ENCODE measurements at places on chromosomes 7 and 10. TPM values are rescaled to one million over a fixed set of nuclear protein-coding genes. Genes with fewer than 3 reads are reported as not detected.

- peaks cover 54% of the 10 kb centered on the region for H3K27me3 ChIP-seq
- H3K4me1 ChIP-seq, result peaks cover 14% of the 10 kb centered on the region
- DNase-seq, result no peak
- peak overlapping the region; percentile 78 for H3K27ac ChIP-seq
Measured at GRCh38 chr10:47383261-47384147, 589 bp downstream of the ZNF488 start.

- no peak for DNase-seq
- H3K36me3 ChIP-seq, result no peaks in the 10 kb centered on the region
- H3K27ac ChIP-seq, result no peak overlapping the region
- H3K4me1 ChIP-seq, result no peaks in the 10 kb centered on the region
Measured at GRCh38 chr7:108332937-108333336, 123.3 kb downstream of the NRCAM start.

- peak overlapping the region; percentile 60 for H3K4me3 ChIP-seq
- H3K27me3 ChIP-seq, result no peaks in the 10 kb centered on the region
- peak overlapping the region; percentile 93 for H3K27ac ChIP-seq
- H3K36me3 ChIP-seq, result peaks cover 2% of the 10 kb centered on the region
- peaks cover 47% of the 10 kb centered on the region for H3K4me1 ChIP-seq
- DNase-seq, result no peak
Measured at GRCh38 chr7:139737221-139738100, 40.3 kb downstream of the HIPK2 start.

DNA sequence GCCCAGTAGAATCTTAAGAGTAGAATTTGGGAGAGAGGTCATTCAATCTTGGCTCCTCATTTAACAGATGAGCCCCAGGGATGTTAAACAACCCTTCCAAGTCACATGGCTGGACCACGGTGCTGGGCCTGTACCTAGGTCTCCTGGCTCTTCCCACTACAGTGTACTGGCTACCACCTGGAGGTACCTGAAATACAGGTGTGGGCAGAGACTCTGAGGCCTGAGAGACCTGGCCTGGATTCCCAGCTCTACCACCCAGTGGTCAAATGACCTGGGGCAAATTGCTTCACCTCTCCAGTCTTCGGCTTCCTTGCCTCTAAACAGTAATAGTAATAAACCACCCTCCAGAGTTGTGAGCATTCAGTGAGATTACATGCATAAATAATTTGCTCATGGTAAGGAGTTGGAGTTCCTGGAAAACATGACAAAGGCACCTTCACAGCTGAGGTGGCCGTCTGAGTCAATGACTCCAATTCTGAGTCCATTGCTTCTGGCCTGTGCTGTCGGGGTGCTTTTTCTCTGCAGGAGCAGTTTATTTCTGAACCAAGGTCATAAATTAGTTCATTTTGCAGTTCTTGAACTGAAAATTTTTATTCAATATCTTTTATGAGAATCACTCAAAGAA, 2.7 kb downstream of the GOT1 start:
- peaks cover 30% of the 10 kb centered on the region for H3K4me1 ChIP-seq
- DNase-seq, result no peak
- H3K4me3 ChIP-seq, result no peak overlapping the region
- no peaks in the 10 kb centered on the region for H3K27me3 ChIP-seq

The HOXA5 gene
- 0.26 TPM for total RNA-seq

GRCh38 chr10:106872176-106872575, 292.3 kb downstream of the SORCS1 start:
- no peaks in the 10 kb centered on the region for H3K27me3 ChIP-seq
- H3K36me3 ChIP-seq, result no peaks in the 10 kb centered on the region
- no peak overlapping the region for H3K4me3 ChIP-seq
- no peaks in the 10 kb centered on the region for H3K4me1 ChIP-seq

The CPA4 gene
- not detected for total RNA-seq

- peaks cover 2% of the 10 kb centered on the region for H3K36me3 ChIP-seq
- DNase-seq, result no peak
- no peak overlapping the region for H3K27ac ChIP-seq
- no peak overlapping the region for H3K4me3 ChIP-seq
- H3K27me3 ChIP-seq, result no peaks in the 10 kb centered on the region
Measured at GRCh38 chr7:81506609-81507008, 263.2 kb downstream of the HGF start.

The ENO4 gene
- not detected for total RNA-seq

DNA sequence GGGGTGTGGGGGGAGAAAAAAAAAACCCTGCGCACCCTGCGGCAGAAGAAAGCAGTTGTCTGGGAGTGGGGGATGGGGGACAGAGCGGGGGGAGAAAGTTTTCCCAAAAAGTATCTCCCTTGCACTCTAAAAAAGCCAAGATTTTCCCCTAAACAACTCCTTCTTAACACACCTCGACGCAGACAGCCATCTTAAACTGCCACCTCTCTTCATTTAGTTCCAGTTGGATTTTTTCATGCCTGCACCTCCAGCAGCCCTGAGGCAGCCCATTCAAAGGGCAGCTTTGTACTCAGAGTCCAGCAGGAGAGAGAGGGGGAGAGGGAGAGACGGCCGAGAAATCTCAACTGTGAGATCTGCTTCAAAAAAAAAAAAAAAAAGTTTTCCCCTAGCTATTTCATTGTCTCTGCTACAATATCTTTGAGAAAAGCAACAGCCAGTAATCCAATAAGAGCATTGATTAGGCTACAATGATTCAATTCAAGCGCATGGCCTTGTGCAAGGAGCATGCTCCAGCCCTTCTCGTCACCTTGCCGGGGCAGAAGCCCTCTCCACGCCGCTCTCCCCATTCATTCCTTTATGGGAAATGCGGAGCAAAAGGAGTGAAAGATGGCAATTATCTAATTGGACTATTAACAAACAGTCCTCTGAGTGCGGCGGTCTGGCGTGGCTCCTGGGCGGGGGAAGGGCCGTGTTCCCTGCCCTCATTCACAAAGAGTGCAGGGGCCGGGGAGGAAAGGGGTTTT, 939 bp upstream of the VAX1 start:
- H3K4me3 ChIP-seq, result no peak overlapping the region
- H3K4me1 ChIP-seq, result peaks cover 6% of the 10 kb centered on the region
- H3K36me3 ChIP-seq, result peaks cover 3% of the 10 kb centered on the region
- no peak for DNase-seq
- H3K27ac ChIP-seq, result no peak overlapping the region
- H3K27me3 ChIP-seq, result peaks cover 63% of the 10 kb centered on the region

GRCh38 chr7:158650821-158651225, 53.8 kb downstream of the NCAPG2 start:
- H3K36me3 ChIP-seq, result peaks cover 4% of the 10 kb centered on the region
- no peaks in the 10 kb centered on the region for H3K27me3 ChIP-seq
- peaks cover 5% of the 10 kb centered on the region for H3K4me1 ChIP-seq
- no peak for DNase-seq
- no peak overlapping the region for H3K4me3 ChIP-seq

DNA sequence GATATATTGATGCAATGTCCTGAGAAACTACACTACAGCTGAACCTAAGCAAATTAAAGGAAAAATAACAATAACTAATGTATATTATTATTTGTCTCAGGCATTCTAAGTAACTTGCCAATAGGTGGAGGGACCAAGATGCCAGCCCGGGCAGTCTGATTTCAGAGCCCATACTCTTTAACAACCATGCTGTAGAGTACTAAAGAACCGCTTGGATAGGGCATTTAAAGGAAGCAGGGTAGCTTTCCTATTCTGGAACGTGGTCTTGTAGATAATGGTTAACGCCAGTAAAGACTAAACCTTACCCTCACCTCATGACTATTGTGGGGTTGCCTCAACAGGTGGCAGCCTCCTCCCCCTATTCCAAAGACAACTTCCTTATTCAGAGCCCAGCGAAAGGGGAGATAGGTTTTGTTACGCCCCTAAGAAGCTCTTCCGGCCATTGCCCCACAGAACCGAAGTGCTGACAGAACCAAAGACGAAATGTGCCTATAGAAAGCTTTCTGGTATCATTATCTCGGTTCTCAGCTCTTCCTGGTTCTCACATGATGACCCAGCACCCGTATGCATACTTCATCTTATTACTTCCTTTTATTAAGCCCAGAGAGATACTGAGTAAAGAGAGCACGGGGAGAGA, 707 bp upstream of the C1GALT1 start:
- H3K36me3 ChIP-seq, result peaks cover 3% of the 10 kb centered on the region
- H3K4me1 ChIP-seq, result peaks cover 30% of the 10 kb centered on the region
- H3K27me3 ChIP-seq, result no peaks in the 10 kb centered on the region
- peak overlapping the region; percentile 98 for H3K27ac ChIP-seq
- DNase-seq, result peak; percentile 37

- H3K4me1 ChIP-seq, result no peaks in the 10 kb centered on the region
- no peaks in the 10 kb centered on the region for H3K36me3 ChIP-seq
- DNase-seq, result no peak
- H3K4me3 ChIP-seq, result no peak overlapping the region
- H3K27ac ChIP-seq, result no peak overlapping the region
- peaks cover 10% of the 10 kb centered on the region for H3K27me3 ChIP-seq
Measured at GRCh38 chr10:123774132-123774742, 108.1 kb downstream of the GPR26 start.

DNA sequence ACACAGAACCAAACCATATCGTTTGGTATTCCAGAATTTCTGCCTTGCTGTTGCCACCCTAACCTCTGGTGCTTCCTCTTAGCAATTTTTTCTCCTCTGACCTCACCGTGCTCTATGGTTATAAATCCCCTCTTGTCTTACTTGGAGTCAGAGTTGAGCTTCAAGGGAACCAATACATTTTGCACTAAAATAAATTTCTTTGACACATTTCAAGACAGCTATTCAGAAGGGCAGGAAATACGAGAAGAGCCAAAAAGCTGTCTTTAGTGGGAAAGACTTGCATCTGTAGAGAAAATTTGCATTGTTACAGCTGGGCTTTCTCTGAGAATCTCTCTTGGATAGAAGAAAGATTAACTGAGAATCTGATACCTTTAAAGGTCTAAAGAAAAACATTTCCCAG, 14.5 kb upstream of the AKR1C2 start:
- H3K27ac ChIP-seq, result no peak overlapping the region
- H3K4me3 ChIP-seq, result no peak overlapping the region
- no peaks in the 10 kb centered on the region for H3K36me3 ChIP-seq
- peaks cover 17% of the 10 kb centered on the region for H3K27me3 ChIP-seq
- peaks cover 2% of the 10 kb centered on the region for H3K4me1 ChIP-seq

GRCh38 chr10:16425449-16425848, 11.4 kb upstream of the PTER start:
- H3K4me1 ChIP-seq, result no peaks in the 10 kb centered on the region
- DNase-seq, result no peak
- H3K27me3 ChIP-seq, result peaks cover 13% of the 10 kb centered on the region
- no peaks in the 10 kb centered on the region for H3K36me3 ChIP-seq
- H3K4me3 ChIP-seq, result no peak overlapping the region

GRCh38 chr7:95066737-95067530, 159.5 kb downstream of the PPP1R9A start:
- no peak overlapping the region for H3K27ac ChIP-seq
- H3K36me3 ChIP-seq, result no peaks in the 10 kb centered on the region
- H3K4me3 ChIP-seq, result no peak overlapping the region
- no peak for DNase-seq

DNA sequence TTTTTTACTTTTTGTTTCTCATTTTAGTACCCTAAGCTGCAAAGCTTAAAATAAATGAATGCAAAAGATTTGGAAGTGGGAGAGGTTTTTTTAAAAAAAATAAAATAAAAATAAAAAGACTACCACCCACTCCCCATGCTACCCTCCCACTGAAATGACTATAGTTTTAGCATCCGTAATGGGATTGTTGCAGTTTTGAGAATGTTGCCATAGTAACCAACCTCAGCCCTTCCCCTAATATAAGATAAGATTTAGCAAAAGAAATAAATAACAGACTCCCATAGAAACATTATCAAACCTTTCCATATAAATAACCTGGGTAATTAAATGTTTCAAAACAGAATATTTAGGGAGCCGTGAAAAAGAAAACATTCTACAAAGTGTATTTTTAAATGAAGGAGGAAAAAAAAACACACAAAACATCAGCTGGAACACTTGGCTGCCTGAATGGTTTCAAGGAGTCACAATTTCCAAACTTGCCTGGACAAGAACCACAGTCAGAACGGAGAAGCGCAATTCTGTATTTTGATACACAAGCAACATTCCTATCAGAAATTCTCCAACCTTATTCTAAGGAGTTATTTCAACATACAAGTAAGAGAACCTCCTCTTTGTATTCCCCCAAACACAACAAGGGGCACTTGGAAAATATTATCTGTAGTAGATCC, 57.4 kb downstream of the DGKI start:
- no peaks in the 10 kb centered on the region for H3K4me1 ChIP-seq
- no peak overlapping the region for H3K4me3 ChIP-seq
- DNase-seq, result no peak
- H3K27ac ChIP-seq, result no peak overlapping the region
- H3K36me3 ChIP-seq, result no peaks in the 10 kb centered on the region

GRCh38 chr10:57096044-57096443, 735.0 kb upstream of the ZWINT start:
- H3K27me3 ChIP-seq, result no peaks in the 10 kb centered on the region
- H3K4me1 ChIP-seq, result no peaks in the 10 kb centered on the region
- H3K4me3 ChIP-seq, result no peak overlapping the region
- no peaks in the 10 kb centered on the region for H3K36me3 ChIP-seq
- DNase-seq, result no peak

The WNT8B gene
- total RNA-seq, result not detected

GRCh38 chr10:79101560-79102497, 33.1 kb downstream of the ZMIZ1 start:
- H3K27ac ChIP-seq, result peak overlapping the region; percentile 78
- peak overlapping the region; percentile 19 for H3K4me3 ChIP-seq
- H3K36me3 ChIP-seq, result no peaks in the 10 kb centered on the region
- DNase-seq, result no peak
- peaks cover 49% of the 10 kb centered on the region for H3K4me1 ChIP-seq

The TMEM184A gene
- not detected for total RNA-seq

GRCh38 chr10:112424651-112425050, 22.1 kb downstream of the ZDHHC6 start:
- no peaks in the 10 kb centered on the region for H3K27me3 ChIP-seq
- H3K27ac ChIP-seq, result no peak overlapping the region
- no peak overlapping the region for H3K4me3 ChIP-seq
- H3K36me3 ChIP-seq, result peaks cover 10% of the 10 kb centered on the region
- DNase-seq, result no peak

The ADAM22 gene
- 3.0 TPM for total RNA-seq

GRCh38 chr10:119655566-119656001, 4.4 kb downstream of the BAG3 start:
- peak overlapping the region; percentile 93 for H3K27ac ChIP-seq
- no peaks in the 10 kb centered on the region for H3K27me3 ChIP-seq
- DNase-seq, result peak; percentile 34
- H3K4me1 ChIP-seq, result peaks cover 42% of the 10 kb centered on the region
- peak overlapping the region; percentile 83 for H3K4me3 ChIP-seq

The PPIF gene
- 59.4 TPM for total RNA-seq

The ASB10 gene
- total RNA-seq, result not detected

The ALOX5 gene
- total RNA-seq, result 66.6 TPM

DNA sequence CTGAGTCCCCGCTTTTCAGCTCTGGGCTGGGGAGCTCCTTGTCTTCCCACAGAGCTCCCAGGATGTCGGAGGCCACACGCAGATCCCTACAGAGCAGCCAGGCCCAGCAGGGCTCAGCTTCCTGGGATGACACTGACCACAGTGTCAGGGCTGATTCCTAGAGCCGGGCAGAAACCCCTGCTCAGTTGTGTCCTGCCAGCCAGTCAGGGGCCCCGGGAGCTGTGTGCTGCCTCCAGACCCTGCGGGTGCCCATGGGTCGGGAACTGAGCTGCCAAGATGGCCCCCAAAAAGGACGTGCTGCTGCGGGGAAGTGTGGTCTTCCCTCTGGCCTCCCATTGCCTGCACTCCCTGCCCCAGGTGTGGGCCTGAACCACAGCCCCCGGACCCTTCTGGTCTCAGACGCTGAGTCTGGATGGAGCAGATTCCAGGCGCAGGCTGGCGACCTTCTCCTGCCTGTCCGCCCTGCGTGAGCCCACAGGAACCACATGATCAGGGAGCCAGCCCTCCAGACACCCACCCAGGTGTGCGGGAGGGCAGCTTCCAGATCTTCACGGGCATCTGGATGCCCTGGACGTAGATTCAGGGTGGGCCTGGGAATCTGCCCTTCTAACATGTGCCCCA, 217.4 kb downstream of the MAD1L1 start:
- peaks cover 21% of the 10 kb centered on the region for H3K4me1 ChIP-seq
- peak; percentile 10 for DNase-seq
- H3K27me3 ChIP-seq, result no peaks in the 10 kb centered on the region
- H3K27ac ChIP-seq, result no peak overlapping the region
- H3K4me3 ChIP-seq, result no peak overlapping the region
- peaks cover 5% of the 10 kb centered on the region for H3K36me3 ChIP-seq
